ENCODE measurements at places on chromosomes 2 and 18.
A peak's percentile ranks its signal among the peaks of the same experiment; 100 is the strongest.

GRCh38 chr18:79438898-79439627 lies 43.3 kb downstream of the NFATC1 start:
- DNase-seq = peak; percentile 42

GRCh38 chr18:3037423-3037915 lies 24.5 kb upstream of the LPIN2 start:
- DNase-seq = peak; percentile 42

- no peak for DNase-seq
These were observed 773.3 kb upstream of the SLC39A10 start for GRCh38 chr2:194883711-194884110.

- DNase-seq = peak; percentile 51
These were observed 33.1 kb upstream of the STON1 start for GRCh38 chr2:48496849-48497248.

- DNase-seq = no peak
These were observed 265.4 kb upstream of the DLGAP1 start for GRCh38 chr18:4720518-4720917.

GRCh38 chr2:101516823-101517690 lies 42.1 kb upstream of the RFX8 start:
- peak; percentile 96 for DNase-seq

DNA sequence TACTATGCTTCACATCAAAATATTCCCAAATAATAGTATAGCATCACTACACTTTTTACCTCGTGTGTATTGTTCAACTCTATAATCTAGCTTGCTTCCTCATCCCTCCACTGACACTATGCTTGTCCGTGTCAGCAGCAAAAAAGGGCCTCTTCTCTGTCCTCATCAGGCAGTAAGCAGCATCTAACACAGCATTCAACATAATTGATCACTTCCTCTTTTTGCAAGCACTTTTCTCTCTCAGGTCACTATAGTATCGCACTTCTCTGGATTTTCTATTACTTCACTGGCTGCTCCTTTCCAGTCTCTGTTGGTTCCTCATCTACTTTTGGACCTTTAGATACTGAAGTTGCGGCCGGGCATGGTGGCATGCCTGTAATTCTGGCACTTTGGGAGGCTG lies 64.9 kb upstream of the ZSWIM2 start:
- DNase-seq = no peak

DNA sequence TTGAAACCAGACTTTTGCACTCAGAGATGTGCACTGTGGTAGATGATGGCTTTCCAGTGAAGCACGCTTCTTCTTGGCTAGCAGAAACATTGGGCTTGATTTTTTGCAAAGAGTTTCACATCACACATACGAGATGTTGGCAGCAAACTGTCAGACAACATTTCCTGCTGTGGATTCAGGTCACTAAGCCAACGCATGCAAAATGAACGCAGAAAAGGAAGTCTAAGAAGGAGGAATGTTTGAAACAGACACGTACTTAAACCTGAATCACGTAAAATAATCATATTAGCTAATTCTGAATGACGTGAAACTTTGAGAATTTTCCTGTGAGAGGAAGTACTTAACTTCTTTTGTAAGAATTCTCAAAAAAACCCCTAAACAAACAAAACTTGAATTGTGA lies 88.1 kb downstream of the EPB41L3 start:
- DNase-seq = peak; percentile 82

DNA sequence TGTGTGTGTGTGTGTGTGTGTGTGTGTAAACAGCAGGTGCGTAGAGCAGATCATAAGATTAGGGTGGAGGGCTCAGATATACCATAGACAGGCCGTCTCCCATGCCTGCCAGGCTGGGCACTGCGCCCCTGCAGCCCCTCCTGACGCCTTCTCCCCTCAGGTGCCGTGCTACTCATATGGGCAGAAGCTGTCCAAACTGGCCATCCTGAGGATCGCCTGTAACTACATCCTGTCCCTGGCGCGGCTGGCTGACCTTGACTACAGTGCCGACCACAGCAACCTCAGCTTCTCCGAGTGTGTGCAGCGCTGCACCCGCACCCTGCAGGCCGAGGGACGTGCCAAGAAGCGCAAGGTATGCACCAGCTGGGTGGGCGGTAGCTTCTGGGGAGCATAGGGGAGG lies 10.0 kb downstream of the ATOH8 start:
- DNase-seq = no peak

DNA sequence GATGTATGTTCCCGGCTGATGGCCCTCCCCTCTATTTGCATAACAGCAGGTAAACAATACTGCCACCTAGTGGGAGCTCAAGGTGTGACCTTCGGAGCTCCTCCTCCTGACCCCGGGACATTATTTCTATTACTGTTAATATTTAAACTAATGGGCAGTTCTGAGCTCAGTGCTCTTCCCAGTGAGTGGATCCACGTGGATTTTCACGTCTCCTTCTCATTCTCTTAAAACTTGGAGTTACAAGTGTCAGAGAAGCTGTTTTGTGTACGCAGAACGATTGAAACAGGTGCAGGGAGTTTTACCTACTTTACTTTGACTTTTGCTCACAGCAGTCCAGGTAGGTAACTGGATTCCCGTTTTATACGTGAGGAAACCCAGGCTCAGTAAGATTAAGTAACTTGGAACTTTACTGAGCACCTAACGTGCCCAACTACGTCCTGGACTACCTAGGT lies 127.3 kb downstream of the PRKCE start:
- peak; percentile 48 for DNase-seq

GRCh38 chr2:215427585-215427984 lies 8.3 kb downstream of the FN1 start:
- peak; percentile 31 for DNase-seq

Data from astrocyte of the spinal cord (primary cell).